GM18507 (cell line): ENCODE measurements at places on chromosomes 3 and 15.

GRCh38 chr15:101387574-101387973 is 92.5 kb upstream of the SNRPA1 start:
- no peak for DNase-seq

DNA sequence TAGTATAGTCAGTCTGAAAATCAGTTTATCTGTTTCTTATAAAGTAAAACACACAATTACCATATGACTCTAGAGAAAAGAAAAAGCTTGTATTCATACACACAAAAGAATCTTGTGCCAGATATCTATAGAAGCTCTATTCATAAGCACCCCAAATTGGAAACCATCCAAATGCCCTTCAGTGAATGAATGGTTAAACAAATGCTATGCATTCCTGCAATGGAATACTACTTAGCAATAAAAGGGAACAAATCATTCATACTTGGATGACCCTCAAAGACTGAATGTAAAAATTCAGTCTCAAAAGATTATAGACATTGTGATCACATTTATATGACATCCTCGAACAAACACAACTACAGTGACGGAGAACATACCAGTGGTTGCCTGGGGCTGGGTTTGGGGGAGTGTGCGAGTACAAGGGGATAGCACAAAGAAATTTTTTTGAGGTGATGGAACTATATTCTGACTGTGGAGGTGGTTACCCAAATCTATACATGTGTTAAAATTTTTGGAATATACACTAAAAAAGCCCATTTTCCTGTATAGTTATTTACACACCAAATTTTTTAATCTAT is 680.6 kb downstream of the NTRK3 start:
- DNase-seq = no peak

DNA sequence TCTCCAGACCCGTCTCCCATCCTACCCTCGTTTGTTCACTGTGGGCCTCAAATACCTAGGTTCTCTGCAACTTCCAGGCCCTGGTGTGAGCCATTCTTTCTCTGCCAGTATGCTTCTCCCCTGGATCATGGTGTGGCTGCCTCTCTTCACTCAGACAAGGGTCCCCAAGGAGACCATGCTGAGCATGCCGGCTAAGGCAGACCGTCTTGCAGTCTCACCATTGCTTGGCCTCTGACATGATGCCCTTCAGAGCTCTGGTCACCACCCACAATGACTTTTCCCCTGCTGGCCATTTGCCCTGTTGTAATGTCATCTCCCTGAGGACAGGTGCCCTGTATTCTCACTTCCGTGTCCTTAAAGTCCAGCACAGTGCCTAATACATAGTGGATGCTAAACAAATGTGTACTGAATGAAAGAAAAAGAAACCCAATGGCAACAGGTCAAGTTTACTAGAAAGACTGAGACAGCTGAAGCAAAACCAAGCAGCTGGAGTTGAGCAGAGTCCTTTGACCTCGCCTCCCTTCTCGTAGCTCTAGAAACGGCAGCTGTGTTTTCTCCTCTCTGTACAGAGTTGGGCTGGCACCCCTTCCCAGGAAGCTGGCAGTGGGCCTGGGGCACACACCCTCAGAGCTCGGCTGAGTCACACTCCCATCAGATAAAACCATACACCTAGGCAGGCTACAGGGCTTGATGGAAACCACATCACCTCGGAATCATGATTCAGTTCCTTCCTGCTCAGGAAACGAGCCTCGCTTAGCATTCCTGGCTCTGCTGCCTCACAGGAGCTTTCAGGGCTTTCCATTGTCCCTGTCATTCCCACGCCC is 8.6 kb downstream of the TLR9 start:
- no peak for DNase-seq

- DNase-seq = no peak
Observed at GRCh38 chr15:37061996-37062395, 38.4 kb downstream of the MEIS2 start.
